GM23338 (cell line): ENCODE measurements at places on chromosomes 13 and 19. TPM values are rescaled to one million over a fixed set of nuclear protein-coding genes. Genes with fewer than 3 reads are reported as not detected.

- DNase-seq: peak; percentile 89
These were observed 116.4 kb downstream of the TM9SF2 start for GRCh38 chr13:99617474-99618255.

- no peak for DNase-seq
These were observed 21.3 kb downstream of the MBD3L2B start for GRCh38 chr19:6999933-7000332.

- no peak for DNase-seq
These were observed 496.8 kb upstream of the PCDH9 start for GRCh38 chr13:67726979-67727378.

ZNF506 gene
- 30.4 and 42.1 TPM in 2 replicates for polyA plus RNA-seq

KLC3 gene
- 2.8 and 3.1 TPM in 2 replicates for polyA plus RNA-seq

FBXL12 gene
- 23.5 and 24.1 TPM in 2 replicates for polyA plus RNA-seq
